ENCODE measurements at places on chromosomes 5 and 9.

DNA sequence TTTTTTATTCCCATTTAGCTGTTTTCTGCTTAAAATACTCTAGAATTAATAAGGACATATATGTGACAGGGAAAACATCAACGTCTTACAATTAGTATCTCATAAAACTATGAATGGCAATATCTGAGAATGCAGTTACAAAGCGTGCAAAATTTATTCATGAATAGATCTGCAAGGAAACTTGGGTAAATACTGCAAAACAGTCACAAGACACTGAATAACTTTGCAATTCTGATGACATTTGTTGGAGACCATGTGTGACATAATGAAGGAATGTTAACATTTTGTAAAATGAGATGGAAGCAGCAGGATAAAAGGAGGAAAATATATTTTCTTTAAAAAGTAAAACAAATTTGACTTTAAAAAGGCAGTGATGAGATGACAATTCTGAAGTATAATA lies 480.9 kb upstream of the SEMA6A start:
- DNase-seq: no peak

DNA sequence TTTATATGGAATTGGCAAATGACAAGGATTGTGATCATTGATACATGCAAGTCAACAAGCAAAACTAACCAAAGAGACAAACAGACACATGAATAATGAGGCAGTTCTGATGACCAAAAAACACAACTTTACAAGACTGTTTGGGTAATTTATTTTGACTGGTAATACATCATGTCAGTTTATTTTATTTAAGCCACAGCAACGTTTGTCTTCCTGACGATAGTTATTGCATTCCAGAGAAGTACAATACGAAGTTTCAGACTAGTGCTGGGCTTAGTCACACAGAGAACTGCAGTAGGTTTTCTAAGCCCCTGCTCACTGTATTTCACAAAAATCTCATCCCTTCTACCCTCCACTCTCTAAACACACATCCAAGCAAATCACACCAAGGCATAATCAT lies 514.2 kb downstream of the RAB3C start:
- peak; percentile 59 for DNase-seq

DNA sequence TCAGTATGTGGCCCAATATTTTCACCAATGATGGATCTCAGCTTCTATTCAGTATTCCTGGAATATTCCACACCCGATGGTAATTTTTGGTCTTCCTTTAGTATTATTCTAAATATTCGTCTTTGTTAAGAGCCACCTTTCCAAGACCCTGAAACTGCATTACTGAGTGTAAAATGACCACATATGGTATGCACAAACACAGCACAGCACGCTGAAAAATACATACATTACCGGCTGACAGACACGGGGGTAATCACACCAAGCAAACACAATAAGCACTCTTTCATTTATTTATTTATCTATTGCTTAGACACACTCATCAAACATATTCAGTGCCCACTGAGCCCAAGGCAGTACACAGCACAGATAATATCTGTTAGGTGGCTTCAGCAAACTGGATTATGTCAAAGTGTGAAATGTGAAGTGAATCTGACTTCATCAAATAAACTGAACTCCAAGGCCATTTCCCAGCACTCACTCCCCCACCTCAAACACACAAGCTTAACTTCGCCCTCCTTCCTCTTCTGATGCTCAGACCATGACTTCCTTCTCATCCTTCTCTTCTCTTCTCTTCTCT lies 1637.8 kb upstream of the C9orf72 start:
- DNase-seq: no peak

GRCh38 chr5:138338411-138339090 lies 485 bp downstream of the FAM53C start:
- no peak for DNase-seq

GRCh38 chr9:132056717-132057560 lies 22.7 kb downstream of the MED27 start:
- DNase-seq: no peak

DNA sequence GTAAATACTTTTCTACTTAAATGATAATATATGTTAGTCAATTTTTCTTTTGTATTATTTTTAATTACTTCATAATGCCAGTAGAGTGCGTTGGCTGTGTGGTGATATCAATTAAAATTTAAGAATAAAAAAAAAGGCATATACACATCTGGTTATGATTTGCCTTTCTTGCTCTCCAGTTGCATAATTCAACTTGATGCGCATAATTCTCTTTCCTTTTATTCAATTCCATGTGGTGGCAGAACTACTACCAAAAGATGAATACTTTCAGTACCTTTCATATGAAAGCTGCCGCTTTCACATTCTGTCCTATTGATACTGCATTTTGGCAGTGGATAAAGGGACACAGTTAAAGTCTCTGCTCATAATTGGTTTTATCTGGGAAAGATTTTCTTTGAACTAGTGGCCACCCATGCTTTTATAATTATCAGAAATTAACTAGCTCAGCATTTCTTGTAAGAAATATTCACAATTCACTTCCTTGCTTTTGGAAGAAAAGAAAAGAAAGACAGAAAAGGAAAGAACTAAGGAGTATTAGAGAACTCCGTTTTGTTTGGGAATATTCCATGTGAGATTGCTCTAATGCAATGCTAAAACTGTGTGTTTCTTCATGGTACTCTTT lies 12.3 kb upstream of the ADGRV1 start:
- DNase-seq: peak; percentile 34

DNA sequence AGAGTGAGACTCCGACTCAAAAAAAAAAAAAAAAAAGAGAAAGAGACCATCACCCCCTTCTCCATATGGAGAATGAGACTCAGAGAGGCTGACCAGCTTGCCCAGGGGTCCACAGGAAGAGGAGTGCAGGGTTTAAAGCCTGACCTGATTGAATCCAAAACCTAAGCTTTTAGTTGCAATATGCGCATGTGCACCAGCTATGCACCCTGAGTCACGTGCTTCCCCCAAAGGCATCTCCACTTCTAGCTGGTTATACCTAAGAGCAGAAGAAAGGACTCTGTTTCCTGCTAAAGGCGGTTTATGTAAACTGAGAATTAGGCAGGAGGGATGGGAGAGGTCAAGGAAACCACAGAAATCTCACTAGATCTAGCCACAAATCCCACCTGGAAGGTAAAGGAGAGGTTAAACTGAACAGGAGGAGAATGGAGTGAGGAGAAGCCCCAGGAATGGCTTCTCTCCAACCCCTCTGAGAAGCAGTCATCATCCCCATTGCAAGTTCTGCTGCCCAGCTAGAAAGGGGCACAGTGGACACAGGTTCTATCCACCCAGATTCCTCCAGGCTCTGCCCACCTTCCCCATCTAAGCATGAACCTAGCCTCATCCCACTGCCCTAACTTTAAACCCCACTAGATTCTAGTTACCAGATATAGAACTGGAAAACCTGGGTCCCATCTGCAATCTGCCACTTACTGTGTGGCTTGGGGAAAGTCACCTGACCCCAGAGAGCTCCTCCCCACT lies 171.3 kb downstream of the ACTL7B start:
- no peak for DNase-seq

DNA sequence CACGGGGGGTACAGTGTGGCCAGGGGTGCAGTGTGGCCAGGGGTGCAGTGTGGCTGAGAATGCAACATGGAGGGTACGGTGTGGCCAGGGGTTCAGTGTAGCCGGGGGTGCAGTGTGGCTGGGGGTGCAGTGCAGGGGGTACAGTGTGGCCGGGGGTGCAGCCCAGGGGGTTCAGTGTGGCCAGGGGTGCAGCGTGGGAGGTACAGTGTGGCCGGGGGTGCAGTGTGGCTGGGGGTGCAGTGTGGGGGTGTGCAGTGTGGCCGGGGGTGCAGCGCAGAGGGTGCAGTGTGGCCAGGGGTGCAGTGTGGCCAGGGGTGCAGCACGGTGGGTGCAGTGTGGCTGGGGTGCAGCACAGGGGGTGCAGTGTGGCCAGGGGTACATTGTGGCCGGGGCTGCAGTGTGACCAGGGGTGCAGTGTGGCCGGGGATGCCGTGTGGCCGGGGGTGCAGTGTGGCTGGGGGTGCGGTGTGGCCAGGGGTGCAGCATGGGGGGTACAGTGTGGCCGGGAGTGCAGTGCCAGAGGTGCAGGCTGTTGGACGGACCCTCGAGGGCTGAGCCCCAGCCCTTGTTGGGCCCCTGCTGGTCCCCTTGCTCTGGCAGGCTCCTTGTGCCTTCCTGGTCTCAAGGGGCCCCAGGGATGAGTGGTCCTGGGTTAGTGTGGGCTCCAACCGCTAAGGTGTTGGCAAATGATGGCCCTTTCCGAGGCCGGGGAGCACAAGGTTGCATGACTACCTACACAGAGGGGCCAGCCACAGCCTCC lies 17.9 kb downstream of the TPPP start:
- no peak for DNase-seq

GRCh38 chr5:2902186-2902585 lies 150.7 kb upstream of the IRX2 start:
- DNase-seq: no peak

- DNase-seq: peak; percentile 42
Observed at GRCh38 chr5:139651043-139651834, 3.1 kb downstream of the CXXC5 start.

- peak; percentile 22 for DNase-seq
Observed at GRCh38 chr5:132458651-132459030, 31.9 kb downstream of the IRF1 start.

- no peak for DNase-seq
Observed at GRCh38 chr9:18360005-18360404, 113.9 kb upstream of the ADAMTSL1 start.

- DNase-seq: no peak
Observed at GRCh38 chr5:80277191-80277590, 21.3 kb upstream of the SERINC5 start.

DNA sequence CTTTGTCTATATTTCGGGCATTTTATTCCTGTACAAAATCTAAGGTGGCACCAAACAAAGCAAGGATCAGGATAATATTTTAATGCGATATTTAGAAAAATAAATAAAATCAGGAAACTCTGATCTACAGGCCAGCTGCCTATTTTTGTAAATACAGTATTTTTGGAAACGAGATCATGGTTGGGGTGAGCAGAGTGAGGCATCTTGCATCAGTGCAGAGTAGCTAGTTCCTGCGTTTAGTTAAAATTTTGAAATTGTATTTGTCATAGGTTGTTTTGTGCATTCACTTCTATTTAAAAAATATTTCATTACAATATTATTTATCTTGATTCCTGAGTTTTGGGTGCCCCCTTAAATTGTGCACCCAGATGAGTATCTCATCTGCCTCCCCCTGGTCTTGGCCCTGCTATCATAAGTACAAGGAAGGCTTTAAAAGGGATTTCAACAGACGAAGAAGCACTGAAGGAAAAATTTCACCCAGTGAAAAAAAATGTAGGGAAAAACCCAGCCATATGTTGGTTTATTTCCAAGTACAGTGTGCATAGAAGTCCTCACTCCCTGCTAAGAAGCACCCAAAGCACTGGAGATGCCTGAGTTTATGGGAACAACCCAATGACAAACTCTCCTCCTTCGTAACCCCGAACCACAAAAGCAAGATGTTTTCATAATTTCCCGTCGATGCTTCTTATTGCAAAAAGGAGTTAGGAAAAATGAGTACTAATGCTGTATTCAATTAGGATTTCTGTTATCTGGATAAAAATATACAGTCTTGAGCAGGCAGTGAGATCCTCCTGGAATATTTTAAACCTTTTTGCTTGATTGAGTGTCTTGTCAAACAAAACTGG lies 304.7 kb upstream of the CLINT1 start:
- no peak for DNase-seq

DNA sequence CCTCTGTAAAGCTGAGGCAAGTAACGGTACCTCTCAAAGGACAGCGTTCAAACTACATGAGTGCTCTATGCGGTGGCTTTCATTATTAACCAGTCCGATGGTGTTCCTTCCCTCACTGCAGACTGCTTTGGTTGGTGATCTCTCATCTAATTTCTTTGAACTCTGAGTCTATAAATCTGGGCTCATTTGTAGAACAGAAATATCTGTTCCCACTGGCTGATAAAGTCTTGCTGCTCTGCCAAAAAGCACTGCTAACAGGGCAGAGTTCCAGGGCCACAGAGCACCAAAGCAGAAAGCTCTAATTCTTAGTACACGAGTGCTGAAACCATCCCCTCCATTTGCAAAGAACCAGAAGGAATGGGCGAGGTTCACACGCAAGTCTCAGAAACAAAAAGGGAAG lies 81.9 kb downstream of the MED27 start:
- DNase-seq: no peak

DNA sequence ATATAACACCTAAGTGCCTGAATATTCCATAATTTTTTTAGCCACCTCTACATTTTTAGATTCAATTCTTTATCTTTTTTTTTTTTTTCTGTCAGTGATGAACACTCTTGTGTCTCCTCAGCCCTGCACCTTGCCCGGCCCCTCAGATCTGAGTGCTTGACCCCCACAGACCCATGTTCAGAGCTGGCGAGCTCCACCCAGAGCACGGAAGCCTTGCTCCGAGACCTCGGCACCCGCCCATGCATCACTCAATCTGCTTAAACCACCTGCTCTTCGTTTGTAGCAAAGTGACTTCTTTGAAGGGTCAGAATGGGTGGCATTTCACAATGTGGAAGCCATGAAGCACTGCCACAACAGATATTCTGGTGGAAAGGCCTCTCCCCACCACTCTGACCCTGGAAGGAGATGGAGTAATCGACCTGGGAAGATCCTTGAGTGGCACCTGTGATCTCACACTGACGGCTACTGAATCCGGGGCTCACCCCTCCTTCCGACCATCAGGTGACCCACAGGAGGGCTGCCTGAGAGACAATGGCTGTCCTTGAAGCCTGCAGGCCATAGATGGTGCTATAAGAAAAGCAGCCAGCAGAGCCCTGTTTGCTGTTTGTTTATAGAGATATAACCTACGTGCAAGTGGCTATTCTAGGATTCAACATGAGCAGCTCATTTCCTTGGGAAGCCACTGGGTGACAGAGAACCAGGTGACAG lies 261.1 kb upstream of the IRX4 start:
- no peak for DNase-seq

- no peak for DNase-seq
Observed at GRCh38 chr5:21236971-21237427, 1249.0 kb upstream of the CDH18 start.

DNA sequence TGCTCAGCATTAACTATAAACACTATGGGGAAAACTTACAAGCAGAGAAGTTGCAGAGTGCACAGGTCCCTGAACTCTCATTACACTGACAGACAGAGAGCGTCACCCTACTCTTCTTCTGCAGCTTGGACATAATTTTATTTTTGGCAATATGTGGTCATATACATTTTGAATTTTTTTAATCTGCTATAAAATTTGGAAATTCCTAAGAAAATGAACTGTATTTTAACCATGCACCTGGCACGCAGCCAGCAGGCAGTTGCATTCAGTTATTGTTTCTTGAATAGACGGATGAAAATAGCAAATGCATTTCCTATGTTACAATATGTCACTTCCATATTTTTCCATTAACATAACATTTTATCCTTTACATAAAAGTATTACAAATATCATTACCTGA lies 100.2 kb downstream of the SLC25A46 start:
- no peak for DNase-seq
